ENCODE measurements at places on chromosomes 6 and 20. TPM values are rescaled to one million over a fixed set of nuclear protein-coding genes. Genes with fewer than 3 reads are reported as not detected.
A peak's percentile ranks its signal among the peaks of the same experiment; 100 is the strongest.

The SASH1 gene
- total RNA-seq: 11.7 TPM

GRCh38 chr20:52923123-52923937, 48.8 kb upstream of the TSHZ2 start:
- DNase-seq: no peak

The PDE7B gene
- total RNA-seq: 0.61 TPM

GRCh38 chr6:124990988-124991387, 28.8 kb downstream of the RNF217 start:
- no peak for DNase-seq

The REM1 gene
- total RNA-seq: not detected

DNA sequence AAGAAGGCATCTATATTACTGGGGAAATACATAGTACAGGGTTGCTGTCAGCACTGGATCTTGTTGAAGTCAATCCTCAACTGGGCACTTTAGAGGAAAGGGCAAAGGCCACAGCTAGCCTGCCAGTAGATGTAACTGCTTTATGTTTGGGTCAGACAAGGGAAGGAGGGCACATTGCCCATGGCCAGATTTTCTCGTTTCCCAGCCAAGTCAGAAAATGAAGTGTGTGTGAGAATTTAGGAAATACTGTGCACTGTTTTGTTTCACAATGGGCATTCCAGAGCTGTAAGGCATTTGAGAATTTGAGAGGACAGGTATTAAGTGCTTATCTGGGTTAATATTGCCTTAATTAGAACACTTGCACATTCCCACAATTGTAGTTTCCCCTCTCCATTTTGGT, 183.9 kb upstream of the MCHR2 start:
- DNase-seq: no peak

GRCh38 chr20:10034717-10035571, at the start of gene ANKEF1:
TSS of gene ANKEF1 (plus strand) at chr20:10034987. CDS start at chr20:10038302, 3,315 bp downstream.
- peak; percentile 59 for DNase-seq

GRCh38 chr6:138970856-138971425, 17.1 kb downstream of the REPS1 start:
- DNase-seq: peak; percentile 55

The RSPH3 gene
- total RNA-seq: 24.7 TPM

The FNDC1 gene
- total RNA-seq: 0.07 TPM

The BMP6 gene
- 1.6 TPM for total RNA-seq

- no peak for DNase-seq
These were observed 72.0 kb downstream of the DACT2 start for GRCh38 chr6:168247443-168248147.

- DNase-seq: no peak
These were observed 417.0 kb upstream of the SLC35B3 start for GRCh38 chr6:8852332-8852731.

The LGSN gene
- total RNA-seq: 0.30 TPM

The TSPO2 gene
- not detected for total RNA-seq

- DNase-seq: no peak
These were observed 91.3 kb downstream of the LYRM2 start for GRCh38 chr6:89547281-89547680.

The TCP11 gene
- total RNA-seq: not detected

The DAAM2 gene
- not detected for total RNA-seq

DNA sequence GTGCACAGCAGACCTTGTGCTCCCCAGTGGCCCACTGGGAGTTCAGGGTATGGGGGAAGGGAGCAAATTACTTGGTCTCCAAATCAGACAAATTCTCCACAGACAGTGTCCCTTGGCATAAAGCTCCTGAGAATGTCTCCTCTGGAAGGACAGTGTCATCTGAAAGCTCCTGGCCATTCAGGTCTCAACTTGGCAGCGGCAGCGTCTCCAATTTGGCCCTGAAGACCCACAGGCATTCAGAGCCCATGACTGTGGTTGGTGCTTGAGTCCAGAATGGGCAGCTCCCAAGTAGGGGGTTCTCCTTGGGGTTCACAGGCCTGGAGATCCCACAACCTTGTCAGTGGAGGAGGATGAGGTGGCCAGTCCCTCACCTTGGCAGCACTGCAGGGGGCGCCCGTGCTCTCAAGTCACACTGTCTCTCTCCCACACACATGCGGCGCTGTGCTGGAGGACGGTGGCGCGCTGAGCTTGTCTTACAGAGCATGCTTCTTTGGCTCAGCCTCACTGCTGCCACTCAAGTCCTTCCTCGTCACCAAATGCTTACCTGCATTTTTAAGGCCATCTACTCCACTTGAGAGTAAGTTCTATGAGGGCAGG, 20.7 kb downstream of the DYNLRB1 start:
- DNase-seq: no peak

DNA sequence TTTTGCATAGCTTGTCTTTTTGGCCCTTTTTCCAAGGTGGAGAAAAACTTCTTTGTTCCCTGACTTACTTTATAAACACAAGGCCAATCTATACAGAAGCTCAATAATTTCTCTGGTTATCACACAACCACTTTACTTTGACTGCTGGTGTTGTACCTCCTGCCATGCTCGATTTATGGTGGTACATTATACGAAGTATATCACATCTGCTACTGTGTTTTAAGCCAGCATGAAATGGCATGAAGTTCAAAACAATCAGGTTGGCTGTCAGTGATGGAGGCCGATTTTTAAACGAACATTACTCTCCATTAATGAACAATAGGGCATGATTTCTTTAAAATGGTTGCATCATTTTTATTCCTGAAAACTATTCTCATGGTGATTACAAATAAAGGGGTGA, 21.0 kb upstream of the ATXN1 start:
- DNase-seq: no peak

DNA sequence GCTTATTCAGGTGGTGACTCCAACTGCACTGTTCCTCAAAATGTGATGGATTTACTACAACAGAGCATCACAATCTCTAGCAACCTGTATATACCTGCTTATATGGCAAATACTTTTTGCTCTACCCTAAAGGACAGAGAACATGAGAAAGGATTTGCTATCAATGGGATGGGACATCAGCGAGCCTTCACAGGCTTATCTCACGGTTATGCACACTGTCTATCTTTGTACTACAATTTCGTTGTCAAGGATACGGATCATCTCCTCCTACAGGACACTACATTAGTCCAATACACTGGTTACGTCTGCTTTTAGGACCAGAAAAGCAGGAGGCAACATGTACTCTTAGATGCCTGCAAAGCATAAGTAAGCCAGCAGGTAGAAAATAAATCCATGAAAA, 34.2 kb downstream of the STX7 start:
- no peak for DNase-seq

GRCh38 chr6:50862176-50862575, 43.5 kb downstream of the TFAP2B start:
- DNase-seq: no peak

GRCh38 chr6:28537509-28538140, 11.9 kb downstream of the GPX5 start:
- DNase-seq: peak; percentile 90

GRCh38 chr6:167034056-167034455, 34.9 kb downstream of the CEP43 start:
- DNase-seq: no peak

GRCh38 chr6:149925253-149925973, 2.5 kb upstream of the RAET1G start:
- no peak for DNase-seq

The VPS16 gene
- 38.1 TPM for total RNA-seq

The LAMP5 gene
- total RNA-seq: not detected

DNA sequence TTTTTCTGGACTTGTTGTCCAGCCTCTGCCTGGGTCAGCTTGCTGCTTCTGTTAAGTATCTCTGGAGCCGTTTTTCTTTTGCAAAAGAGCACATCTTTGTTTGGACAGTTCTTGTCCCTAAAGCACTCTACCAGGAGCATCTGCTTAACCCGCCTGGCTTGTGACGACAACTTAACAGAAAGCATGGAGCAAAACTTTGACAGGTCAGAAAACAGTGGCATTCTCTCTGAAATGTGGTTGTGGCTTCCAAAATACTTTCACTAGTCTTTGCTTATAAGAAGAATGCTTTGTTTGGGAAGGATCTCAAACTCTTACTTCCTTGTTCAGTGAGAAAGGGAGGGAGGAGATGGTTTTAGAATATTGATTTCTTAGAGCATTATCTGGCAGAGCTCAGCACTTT, 47.6 kb downstream of the CD109 start:
- no peak for DNase-seq

DNA sequence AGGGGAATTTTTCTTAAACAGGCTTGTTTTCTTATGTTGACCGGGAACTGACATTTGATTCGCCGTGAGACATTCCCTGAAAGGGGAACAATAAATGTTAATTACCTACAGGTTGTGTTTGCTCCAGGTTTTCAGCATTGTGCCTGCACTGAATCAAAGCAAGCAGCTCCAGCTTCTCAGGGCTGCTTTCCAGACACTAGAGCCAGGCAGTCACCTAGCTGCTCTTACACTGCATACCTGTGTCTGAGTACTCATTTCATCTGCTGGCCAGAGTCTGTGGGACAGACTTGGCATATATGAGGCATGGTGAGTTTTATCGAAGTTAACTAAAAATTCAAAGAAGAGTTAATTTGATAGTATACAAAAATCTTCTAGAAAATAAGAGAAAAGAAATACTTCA, 951.8 kb upstream of the MAP3K7 start:
- DNase-seq: no peak

- no peak for DNase-seq
These were observed 105.8 kb downstream of the JARID2 start for GRCh38 chr6:15351631-15352030.

DNA sequence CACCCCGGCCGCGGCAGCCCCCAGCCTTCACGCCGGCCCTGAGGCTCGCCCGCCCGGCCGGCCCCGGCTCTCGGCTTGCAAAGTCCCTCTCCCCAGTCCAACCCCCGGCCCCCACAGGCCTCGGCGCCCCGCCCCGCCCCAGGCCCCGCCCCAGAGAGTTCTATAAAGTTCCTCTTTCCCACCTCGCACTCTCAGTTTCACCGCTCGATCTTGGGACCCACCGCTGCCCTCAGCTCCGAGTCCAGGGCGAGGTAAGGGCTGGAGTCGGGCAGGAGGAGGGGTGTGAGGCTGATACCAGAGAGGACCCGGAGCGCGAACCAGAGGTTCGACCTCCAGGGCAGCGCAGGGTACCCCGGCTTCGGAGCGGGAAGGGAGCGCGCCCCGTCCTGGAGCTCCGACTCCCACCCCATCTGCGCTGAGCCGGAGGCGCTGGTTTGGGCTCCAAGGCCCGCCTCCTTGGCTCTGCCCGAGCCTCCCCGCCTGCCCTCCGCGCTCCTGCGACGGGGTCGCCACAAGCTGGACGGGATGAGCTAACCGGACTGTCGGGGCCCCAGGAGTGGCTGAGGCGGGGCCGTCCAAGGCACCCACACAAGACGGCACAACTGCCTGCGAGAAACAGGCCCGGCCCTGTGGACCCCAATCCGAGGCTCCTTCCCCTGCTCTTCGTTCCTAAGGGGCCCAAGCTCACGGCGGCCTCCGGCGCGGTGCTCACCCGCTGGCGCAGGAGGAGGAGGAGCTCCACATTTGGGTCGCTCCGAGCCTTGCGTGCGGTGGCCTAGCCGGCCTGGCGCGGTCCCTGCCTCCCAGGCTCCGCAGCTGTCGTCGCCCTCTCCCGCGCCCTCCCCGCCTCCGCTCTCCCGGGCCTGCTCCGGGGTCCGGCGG, at the start of gene IRF4:
Gene IRF4, plus strand, starts transcription at position 194 of the 882 bp plus-strand sequence. CDS start 1,401 bp downstream, outside the sequence.
- DNase-seq: no peak

The RAET1L gene
- 1.5 TPM for total RNA-seq

Data from HCT116 (cell line).